ENCODE measurements at places on chromosomes 1 and 21. TPM values are rescaled to one million over a fixed set of nuclear protein-coding genes. Genes with fewer than 3 reads are reported as not detected.

GRCh38 chr1:185139246-185139645 is 17.5 kb downstream of the TRMT1L start:
- no peaks in the 10 kb centered on the region for H3K27me3 ChIP-seq
- no peak overlapping the region for H3K4me3 ChIP-seq
- no peak overlapping the region for H3K27ac ChIP-seq
- H3K4me1 ChIP-seq, result no peaks in the 10 kb centered on the region
- no peak for DNase-seq
- peaks cover 81% of the 10 kb centered on the region for H3K36me3 ChIP-seq

DNA sequence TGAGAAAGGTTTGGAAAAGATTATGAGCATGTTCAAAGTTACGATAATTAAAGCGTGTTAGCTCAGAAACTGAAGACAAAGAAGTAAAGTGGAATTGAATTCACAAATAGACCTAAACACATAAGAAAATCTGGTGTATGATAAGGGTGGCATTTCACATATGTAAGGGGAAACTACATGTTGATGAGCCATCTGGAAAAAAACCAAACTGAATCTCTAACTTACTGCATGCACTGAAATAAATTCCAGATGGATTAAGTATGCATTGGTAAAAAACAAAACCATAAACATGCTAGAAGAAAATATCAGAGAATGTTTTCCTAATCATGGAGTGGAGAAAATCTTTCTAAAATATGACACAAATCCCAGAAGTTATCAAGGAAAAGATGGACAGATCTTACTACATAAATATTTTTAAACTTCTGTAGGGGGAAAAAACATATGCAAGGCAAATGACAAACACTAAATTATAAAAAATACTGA is 34.0 kb upstream of the CTPS1 start:
- H3K4me3 ChIP-seq, result no peak overlapping the region
- no peak for DNase-seq
- no peak overlapping the region for H3K27ac ChIP-seq
- H3K27me3 ChIP-seq, result peaks cover 23% of the 10 kb centered on the region
- H3K36me3 ChIP-seq, result peaks cover 6% of the 10 kb centered on the region
- H3K4me1 ChIP-seq, result peaks cover 5% of the 10 kb centered on the region

GRCh38 chr1:242651817-242652216 is 127.3 kb upstream of the PLD5 start:
- no peak for DNase-seq
- H3K27me3 ChIP-seq, result no peaks in the 10 kb centered on the region
- H3K4me3 ChIP-seq, result no peak overlapping the region

DNA sequence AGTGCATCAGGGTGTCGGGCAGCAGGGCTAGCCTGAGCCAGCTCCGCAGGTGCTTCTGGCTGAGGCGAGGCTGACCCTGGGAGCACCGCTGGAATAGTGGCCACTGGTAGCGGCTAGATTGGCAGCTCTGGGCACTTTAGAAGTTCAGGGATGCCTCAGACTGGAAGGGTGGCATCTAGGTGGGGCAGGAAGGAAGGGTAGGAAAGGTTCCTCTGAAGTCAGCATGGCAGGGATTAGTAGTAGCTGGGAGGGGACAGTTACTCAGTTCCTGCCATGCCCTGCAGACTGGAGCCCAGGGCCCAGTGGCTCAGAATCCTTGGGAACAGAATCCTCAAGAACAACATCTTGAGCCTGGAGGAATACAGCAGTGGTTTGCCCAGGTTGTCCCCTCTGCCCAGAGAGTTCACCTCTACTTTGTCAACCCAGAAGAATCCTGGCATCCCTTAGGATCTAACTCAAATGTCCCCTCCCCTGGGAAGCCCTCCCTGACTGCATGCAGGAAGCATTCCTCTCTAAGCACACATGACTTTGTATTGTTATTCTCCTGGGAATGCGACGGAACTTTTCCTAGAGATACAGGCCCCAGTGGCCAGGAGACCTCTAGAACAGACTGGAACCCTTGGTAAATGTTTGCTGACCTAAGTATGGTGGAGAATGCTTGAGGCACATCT is 39.5 kb upstream of the BCAR3 start:
- H3K27ac ChIP-seq, result no peak overlapping the region
- DNase-seq, result no peak
- no peaks in the 10 kb centered on the region for H3K27me3 ChIP-seq
- no peaks in the 10 kb centered on the region for H3K4me1 ChIP-seq
- H3K36me3 ChIP-seq, result no peaks in the 10 kb centered on the region

DNA sequence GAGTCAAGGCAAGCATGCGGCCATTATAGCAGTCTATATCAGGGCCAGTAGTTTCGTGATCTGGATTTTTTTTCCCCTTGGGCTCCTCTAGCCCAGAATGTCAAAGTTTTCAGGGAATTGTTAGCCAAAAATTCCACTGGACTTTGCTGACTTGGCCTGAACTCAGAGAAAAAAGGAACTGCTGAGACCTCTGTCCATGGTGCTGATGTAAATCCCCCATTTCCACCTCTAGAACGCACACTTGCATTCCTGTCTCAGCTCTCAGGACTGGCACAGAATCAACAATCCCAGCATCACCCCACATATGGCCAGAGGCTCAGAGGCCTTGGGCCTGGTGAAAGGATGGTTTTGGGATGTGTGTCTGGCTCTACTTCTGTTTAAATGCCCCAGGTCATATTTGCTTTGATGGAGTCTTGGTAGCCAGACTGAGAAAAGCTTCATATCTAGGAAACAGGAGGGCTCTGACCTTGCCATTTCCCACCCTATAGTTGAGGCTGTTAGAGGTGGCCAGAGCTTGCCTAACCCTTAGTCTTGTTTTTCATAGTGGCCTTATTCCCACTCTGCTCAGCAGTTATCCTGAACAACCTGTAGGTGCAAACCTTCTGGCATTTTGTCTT is 16.9 kb upstream of the EFCAB14 start:
- H3K27ac ChIP-seq, result no peak overlapping the region
- H3K4me3 ChIP-seq, result no peak overlapping the region
- DNase-seq, result no peak
- H3K4me1 ChIP-seq, result no peaks in the 10 kb centered on the region
- peaks cover 20% of the 10 kb centered on the region for H3K27me3 ChIP-seq
- H3K36me3 ChIP-seq, result no peaks in the 10 kb centered on the region

- DNase-seq, result no peak
- H3K27ac ChIP-seq, result no peak overlapping the region
- H3K27me3 ChIP-seq, result no peaks in the 10 kb centered on the region
- H3K4me1 ChIP-seq, result peaks cover 19% of the 10 kb centered on the region
- H3K36me3 ChIP-seq, result peaks cover 2% of the 10 kb centered on the region
- H3K4me3 ChIP-seq, result no peak overlapping the region
These were observed 332.1 kb downstream of the PTPRC start for GRCh38 chr1:198970916-198971315.

GRCh38 chr21:30240661-30241060 is 24.8 kb upstream of the CLDN8 start:
- H3K27me3 ChIP-seq, result no peaks in the 10 kb centered on the region
- no peaks in the 10 kb centered on the region for H3K4me1 ChIP-seq
- no peak overlapping the region for H3K4me3 ChIP-seq
- no peaks in the 10 kb centered on the region for H3K36me3 ChIP-seq

DNA sequence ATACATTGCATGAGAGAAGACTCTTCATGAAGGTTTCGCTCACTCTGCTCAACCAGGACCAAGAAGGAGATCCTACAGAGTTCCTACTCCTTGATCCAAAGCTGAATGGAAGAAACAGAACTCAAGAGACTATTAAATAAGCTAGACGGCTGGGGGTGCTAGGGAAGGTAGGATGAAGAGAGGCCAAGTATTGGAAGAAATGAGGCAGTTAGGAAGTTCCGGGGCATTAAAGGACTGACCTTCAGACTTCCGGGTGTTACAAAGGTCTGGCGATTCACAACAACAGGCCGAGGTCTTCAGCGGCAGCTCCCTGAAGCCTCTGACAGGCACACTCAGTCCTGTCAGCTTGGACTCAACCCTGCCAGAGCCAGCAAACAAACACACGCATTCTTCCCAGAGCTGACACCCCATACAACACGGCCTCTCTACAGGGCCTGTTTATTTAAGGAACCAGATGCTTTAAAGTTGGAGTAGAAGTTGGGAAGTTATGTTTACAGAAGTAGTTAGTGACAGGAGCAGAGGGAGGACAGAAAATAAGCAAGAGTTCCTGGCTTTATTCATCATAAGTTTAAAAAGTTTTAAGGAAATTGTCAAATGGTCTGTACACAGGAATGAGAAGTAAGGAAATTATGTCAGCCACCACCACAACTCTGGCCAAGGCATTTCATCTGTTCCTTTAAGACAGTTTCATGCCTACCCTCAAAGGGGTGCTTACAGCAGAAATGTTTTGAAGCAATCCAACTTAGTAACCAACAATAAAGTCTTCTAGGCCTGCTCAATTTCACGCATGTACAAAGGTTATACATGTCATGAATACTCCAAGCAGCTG is 4.7 kb downstream of the SORT1 start:
- DNase-seq, result no peak
- H3K4me1 ChIP-seq, result peaks cover 3% of the 10 kb centered on the region
- H3K36me3 ChIP-seq, result no peaks in the 10 kb centered on the region
- H3K27me3 ChIP-seq, result peaks cover 70% of the 10 kb centered on the region

DNA sequence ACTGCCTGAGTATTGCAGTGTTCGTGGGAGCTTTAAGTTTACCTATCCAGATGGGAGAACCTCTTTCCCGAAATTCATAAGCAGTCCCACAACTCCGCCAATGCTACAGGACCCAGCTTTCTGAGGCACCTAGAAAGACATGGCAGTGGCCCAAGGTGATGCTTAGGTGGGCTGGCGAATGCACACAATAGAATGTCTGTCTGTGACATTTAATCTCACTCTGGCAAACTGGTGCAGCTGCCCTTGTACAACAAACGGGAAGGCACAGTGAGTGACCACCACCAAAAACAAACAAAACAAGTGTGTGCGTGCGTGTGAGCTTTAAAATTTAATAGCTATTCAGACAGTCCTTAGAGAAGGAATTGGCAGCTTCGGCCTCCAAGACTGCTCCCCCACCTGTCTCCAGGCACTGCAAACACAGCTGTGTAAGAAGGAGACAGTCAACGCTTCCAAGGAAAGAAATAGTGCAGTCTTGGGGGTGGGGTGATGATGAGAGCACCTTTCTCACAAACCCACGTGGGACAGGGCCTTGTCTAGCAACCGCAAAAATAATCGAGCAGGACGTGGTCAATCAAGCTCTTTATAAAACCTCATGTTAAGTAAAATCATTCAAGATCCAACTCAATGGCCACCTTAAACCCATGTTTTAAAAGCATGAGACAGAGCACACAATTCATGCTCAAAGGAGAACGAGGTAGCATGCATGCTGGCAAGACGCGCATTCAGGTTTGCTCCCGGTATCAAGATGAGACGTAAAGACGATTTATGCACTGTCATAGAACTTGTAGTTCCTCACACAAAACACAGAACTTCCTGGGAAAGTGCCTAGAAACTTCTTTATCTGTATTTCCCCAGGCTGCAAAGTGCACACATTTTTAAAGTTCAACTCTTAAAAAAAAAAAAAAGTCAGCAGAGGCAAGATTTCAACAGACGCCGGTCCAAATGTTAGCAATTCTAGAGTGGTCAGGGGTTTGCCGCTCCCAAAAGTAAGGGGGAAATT is 84.1 kb downstream of the TM2D1 start:
- no peaks in the 10 kb centered on the region for H3K27me3 ChIP-seq
- peak overlapping the region; percentile 89 for H3K4me3 ChIP-seq
- peaks cover 10% of the 10 kb centered on the region for H3K4me1 ChIP-seq
- H3K36me3 ChIP-seq, result no peaks in the 10 kb centered on the region

GRCh38 chr1:11913291-11913690 is 12.9 kb downstream of the KIAA2013 start:
- H3K27ac ChIP-seq, result no peak overlapping the region
- no peaks in the 10 kb centered on the region for H3K36me3 ChIP-seq
- H3K4me3 ChIP-seq, result no peak overlapping the region
- peaks cover 8% of the 10 kb centered on the region for H3K4me1 ChIP-seq
- no peak for DNase-seq
- no peaks in the 10 kb centered on the region for H3K27me3 ChIP-seq

GRCh38 chr1:233033361-233033760 is 83.0 kb downstream of the NTPCR start:
- H3K4me1 ChIP-seq, result no peaks in the 10 kb centered on the region
- no peak for DNase-seq
- H3K4me3 ChIP-seq, result no peak overlapping the region

DNA sequence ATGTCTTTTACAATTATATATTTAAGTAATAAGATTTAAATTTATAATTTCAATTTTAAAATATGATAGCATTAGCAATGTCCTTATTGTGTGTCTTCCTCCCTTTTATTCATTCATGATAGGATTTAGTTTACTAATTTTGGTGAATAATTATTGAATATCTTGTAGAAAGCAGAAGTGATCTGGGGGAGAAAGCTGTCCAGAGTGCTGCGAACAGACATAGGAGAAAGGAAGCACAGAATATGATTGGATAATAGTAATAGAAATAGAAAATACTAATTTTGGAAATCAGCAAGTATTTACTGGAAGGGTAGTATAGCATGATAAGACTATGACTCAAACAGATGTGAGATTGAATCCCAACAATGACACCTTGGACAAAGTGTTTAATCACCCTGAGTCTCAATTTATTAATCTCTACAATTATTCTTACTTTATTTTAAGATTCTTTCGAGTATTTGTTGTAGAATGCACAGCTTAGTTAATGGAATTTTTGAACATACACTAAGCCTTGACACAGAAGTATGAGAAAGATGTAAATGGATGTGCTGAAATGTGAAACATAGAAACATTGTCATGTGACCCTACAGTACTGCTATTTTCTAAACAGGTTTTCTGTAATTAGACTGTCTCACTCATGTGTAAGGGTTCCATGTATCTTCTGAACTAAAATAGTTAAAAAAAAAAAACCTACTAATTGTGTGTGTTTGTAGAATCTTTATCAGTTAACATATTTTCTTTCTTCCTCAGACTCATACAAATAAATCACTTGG is 7.9 kb downstream of the SH3GLB1 start:
- peaks cover 26% of the 10 kb centered on the region for H3K36me3 ChIP-seq
- no peak overlapping the region for H3K27ac ChIP-seq
- peaks cover 46% of the 10 kb centered on the region for H3K4me1 ChIP-seq

DNA sequence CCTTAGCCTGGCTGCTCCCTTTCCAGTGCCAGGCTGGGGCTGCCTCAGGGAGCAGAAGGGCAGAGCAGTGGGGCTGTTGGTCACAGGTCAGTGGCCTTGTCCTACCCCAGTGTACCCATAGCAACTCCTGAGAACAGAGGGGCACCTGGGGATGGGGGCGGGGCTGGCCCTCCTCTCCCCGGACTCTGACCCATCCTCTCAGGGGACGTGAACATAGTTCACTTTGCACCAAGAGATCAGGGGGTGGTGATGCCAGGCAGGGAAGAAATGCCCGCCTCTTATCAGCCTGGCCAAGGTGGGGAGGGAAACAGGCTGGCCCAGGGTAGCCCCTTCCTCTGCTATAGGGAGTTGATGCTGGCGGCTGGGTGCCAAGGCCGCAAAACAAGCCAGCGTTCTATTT is 4.9 kb downstream of the ETNK2 start:
- DNase-seq, result no peak
- H3K4me1 ChIP-seq, result peaks cover 6% of the 10 kb centered on the region
- no peak overlapping the region for H3K4me3 ChIP-seq
- no peaks in the 10 kb centered on the region for H3K27me3 ChIP-seq

Gene TFF2
- not detected for total RNA-seq

Gene USP21
- 59.2 TPM for total RNA-seq

Gene NMNAT2
- not detected for total RNA-seq

Gene CFAP74
- total RNA-seq, result not detected

Gene ZNF593OS
- total RNA-seq, result not detected

Gene DYNLT5
- total RNA-seq, result not detected

Gene RGS8
- not detected for total RNA-seq

Gene COQ8A
- 77.9 TPM for total RNA-seq

All from naive thymus-derived CD8-positive, alpha-beta T cell (primary cell).